ENCODE measurements at places on chromosomes 13 and 19.

DNA sequence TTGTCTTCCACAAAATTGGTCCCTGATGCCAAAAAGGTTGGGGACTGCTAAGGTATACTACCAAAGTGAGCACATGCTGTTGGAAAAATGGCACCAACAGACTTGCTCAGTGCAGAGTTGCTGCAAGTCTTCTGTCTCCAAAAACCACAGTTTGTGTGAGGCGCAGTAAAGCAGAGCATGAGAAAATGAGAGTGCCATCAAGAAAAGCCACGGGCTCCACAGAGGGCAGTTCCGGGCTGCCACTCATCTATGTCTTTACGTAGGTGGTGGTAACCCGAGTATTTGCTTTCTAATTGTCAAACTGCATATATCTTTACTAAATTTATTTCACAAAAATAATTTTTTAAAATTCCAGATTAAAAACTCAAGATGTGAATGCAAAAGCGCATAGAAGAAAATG lies 123.8 kb downstream of the RNF17 start:
- DNase-seq = no peak

- no peak for DNase-seq
Measured at GRCh38 chr13:72104656-72105180, 237.7 kb upstream of the DACH1 start.

DNA sequence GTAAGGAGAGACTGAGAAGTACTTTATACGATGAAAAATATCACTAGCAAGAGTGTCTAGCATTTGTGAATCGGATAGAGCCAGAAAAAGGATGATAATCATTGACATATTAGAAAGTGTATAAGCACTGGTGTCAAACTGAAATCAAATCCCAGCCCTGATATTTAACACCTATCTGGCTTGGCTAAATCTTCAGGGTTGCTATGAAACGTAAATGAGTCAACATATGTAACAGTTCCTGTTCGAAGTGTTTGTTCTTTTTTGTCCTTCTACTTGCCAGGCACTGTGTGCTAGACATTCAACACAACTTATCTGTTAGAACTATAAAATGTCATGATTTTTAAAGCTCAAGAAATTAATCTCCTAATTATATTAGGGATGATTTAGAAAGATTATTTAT lies 40.8 kb downstream of the SERPINE3 start:
- DNase-seq = no peak

DNA sequence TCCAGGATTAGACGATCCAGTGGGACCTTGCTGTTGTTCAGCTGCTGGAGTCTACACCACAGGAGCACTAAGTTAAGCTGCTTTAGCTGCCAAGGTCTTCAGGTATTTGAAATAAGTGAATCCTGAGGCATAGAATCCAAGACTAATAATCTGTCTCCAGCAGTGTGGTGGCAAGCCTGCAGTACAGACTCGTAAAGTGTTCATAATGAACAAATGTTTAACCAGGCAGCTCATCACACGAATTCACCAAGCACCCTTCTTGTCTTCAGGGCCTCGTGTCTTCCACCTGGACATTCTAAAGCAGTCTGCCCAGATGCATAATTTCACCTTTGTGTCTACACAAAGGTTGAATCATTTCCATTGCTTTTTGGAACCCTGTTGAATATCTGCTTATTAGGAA lies 5.3 kb downstream of the ATP11A start:
- DNase-seq = no peak

- no peak for DNase-seq
Measured at GRCh38 chr13:98089246-98089645, 53.6 kb upstream of the FARP1 start.

DNA sequence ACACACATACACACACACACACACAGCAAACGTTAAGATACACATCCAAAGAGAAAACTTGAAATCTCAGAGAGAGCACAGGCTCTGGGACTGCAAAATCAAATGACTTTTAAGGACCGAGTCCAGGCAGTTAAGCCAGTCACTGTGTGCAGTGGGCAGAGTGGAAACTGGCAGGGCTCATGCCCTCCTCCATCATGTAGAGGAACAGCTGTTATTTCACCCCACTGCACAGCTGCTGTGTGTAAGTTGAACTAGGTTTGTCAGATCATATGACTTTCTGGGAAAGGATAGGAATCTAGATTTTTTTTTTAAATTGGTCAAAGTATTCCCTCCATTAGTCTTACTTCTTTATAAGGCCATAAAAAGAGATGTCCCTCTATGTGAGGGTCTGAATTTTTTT lies 1002.1 kb downstream of the UQCRFS1 start:
- no peak for DNase-seq

DNA sequence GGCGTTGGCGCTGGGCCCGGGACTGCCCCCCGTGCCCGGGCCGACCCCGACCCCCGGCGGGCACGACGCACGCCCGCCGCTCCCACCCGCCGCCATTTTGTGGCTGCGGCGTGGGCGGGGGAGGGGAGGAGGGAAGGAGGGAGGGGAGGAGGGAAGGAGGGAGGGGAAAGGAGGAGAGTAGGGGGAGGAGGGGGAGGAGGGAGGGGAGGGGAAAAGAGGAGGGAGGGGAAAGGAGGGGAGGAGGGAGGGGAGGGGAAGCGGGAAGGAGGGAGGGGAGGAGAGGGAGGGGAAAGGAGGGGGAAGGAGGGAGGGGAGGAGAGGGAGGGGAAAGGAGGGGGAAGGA lies at the start of gene BTBD2:
BTBD2 (minus strand) TSS at position 107 of the 343 bp plus-strand sequence; CDS start at position 96, 11 bp downstream.
- DNase-seq = no peak

DNA sequence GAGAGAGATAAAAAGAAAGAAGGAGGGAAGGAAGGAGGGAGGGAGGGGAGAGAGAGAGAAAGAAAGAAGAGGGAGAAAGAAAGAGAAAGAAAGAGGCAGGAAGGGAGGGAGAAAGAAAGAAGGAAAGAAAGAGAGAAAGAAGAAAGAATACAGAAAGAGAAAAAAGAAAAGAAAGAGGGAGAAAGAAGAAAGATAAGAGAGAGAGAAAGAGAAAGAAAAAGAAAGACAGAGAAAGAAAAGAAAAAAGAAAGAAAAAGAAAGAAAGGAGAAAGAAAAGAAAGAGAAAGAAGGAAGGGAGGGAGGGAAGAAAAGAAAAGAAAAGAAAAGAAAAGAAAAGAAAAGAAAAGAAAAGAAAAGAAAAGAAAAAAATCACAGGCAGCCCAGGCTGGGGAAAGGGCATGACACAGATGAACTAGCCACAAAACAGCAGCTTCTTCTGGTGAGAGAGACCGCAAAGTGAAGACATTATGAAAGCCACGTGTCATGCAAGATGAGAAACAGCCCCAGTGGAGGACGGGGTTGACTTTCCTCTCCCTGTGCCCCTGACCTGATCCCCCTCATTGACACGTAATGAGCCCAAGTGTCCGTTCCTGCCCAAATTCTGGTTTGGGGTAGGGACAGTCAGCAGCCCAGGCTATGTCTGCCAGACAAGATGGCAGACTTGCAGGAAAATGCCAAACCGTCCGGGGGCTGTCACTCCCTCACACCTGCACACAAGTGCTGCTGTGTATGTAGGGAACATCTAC lies 102.1 kb downstream of the INSR start:
- no peak for DNase-seq

GRCh38 chr13:32745509-32745908 lies 159.3 kb downstream of the PDS5B start:
- no peak for DNase-seq

GRCh38 chr19:10828981-10829821 lies 6.8 kb downstream of the TMED1 start:
- no peak for DNase-seq

DNA sequence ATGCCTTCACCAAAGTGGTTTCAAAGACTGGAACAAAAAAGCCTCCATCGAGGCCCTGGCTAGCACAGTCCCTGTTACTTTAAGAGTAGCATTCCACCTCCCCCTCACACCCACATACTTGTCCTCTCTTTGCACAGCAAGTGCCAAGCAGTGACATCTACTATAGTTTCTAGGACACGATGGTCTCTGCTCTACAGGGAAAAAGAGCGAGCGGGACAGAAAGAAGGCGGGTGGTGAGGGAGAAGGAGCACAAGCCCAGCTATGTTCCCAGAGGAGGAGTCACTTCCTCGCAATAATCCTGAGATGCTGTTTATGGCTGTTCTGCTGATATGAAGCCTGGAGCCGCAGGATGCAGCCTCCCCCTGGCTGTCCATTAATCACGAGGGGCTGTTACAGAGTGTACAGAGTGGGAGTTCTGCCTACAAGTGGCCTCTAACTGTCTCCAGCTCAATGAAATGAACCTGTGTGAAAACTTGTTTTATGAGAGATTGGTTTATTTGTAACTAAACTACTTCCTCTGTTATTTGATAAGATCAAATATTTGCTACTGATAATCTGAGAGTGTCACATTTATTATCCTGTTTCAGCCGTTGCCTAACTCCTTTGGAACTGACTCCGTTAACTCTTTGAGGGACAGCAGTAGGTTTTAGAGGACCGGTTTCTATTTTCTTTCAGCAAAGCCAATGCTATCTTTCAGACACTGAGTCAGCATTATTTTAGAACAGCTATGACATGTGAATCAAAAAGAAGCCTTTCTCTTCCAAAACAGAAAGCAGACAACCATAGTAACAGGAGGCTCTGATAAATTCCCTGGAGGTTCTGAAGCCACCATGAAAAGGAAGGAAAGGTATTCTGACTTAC lies 208.0 kb downstream of the SPRY2 start:
- DNase-seq = no peak

- DNase-seq = no peak
Measured at GRCh38 chr13:24129914-24130774, 30.4 kb upstream of the SPATA13 start.

DNA sequence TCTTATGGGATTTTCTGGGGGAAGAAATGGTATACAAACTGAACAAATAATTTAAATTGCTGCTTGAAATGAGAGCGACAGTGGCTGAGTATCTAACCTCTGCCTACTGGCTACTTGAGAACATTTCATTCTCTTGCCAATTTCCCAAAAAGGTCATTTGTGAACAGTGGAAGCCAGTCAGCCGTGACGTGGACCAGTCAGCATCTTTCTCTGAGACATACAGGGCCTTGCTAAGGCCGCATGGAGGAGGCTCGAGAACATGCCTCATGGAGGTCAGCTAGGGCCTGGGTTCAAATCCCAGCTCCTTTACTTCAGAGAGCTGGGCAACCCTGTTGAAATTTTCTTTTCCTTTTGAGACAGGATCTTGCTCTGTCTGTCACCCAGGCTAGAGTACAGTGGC lies 20.3 kb downstream of the ZC3H4 start:
- no peak for DNase-seq

DNA sequence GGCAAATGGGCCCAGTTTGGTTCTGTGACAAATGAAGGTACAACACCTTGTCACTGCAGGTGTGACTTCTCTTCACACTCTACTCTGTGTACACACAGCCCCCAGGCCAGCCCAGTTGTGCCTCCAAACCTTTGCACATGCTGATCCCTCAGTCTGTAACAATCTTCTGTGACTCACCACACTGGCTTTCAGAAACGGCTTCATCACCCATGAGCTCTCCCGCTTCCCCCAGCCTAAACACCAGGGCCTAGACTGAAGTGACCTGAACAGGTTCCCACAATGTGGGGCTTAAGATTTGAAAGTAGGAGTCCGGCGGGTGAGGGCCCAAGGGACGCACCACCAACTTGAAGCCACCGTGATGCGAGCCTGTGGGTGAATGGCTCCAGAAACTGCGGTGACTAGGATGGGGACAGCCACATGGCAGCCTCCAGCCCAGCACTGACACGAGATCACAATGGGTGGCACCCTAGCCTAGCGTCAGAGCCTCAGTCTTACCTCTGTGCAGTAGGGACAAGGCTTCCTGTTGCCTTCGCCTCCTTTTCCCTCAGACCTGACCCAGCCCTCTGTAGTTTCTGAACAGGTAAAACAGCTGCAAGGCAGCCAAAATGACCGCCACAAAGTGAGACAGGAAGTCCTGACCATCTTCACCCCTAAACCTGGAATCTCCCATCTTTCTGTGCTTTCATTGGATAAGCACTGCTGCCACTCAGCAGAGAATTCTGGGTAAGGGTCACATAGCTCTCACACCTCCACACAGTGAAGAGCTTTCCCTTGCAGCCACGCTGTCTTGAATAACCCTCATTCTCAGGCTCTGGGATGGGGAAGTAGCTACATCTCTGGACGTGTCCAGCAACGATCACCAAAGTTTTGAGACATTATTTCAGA lies 34.2 kb upstream of the ZNF599 start:
- DNase-seq = peak; percentile 76

GRCh38 chr19:29542327-29542726 lies 16.5 kb downstream of the VSTM2B start:
- no peak for DNase-seq

- no peak for DNase-seq
Measured at GRCh38 chr19:14428882-14429416, 4.2 kb upstream of the PKN1 start.

DNA sequence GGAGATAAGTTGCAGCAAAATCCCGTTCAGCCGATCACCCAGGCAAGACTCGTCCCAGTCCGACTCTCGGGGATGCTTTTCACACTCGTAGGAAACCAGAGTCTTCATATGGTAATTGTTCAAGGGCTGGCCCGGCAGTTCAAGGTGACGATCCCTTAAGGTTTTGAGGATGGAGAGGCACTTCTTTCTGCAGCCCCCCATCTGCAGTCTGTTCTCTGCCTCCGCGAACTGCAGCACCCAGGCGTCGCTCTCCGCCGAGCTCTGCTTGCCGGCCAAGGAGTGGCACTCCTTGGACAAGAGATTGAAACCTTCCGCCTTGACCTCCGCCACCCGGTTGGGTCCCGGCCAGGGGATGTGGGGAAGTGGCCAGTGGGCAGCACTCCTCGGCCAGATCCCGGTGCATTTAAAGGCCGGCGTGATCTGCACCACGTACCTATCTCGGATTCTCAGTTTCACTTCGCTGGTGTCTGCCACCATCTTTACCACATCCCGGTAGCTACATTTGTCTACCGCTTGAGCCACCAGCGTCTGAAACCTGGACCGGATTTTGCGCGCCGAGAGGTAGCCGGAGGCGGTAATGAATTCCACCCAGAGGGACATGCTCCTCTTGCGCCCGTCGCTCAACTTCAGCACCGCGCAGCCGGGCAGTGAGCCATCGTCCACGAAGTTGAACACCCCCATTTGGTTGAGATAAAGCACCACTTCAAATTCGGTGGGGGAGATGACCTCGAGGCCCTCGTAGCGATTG lies 1.1 kb downstream of the MAB21L1 start:
- peak; percentile 74 for DNase-seq

DNA sequence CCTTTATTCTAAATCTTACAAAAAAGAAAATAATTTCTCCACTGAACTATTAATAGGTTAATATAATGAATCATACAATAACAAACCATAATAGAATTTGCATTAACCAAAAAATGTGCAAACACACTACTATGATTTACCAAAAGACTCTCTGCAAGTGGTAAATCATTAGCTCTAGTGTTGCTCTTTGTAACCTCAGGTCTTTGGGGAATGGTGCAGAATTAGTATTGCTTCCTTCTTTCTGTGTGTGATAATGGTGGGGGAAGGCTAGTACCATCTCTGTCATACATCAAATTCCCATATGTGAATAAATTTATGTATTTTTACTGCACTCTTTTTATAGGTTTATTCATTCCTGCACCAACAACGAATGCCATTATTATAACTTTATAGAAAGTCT lies 105.1 kb downstream of the COG6 start:
- no peak for DNase-seq

GRCh38 chr13:109666656-109667055 lies 119.7 kb downstream of the IRS2 start:
- no peak for DNase-seq

- DNase-seq = peak; percentile 95
Measured at GRCh38 chr19:18478545-18479311, 40.8 kb upstream of the ISYNA1 start.

GRCh38 chr19:57558525-57558924 lies 1.1 kb downstream of the ZNF550 start:
- no peak for DNase-seq
